ENCODE measurements at places on chromosomes 13 and 19. TPM values are rescaled to one million over a fixed set of nuclear protein-coding genes. Genes with fewer than 3 reads are reported as not detected.

The NBEA gene
- 10.8 TPM for total RNA-seq

- DNase-seq, result no peak
These were observed 140.6 kb downstream of the KDM4B start for GRCh38 chr19:5109560-5109959.

GRCh38 chr13:91045351-91046034 is 302.0 kb upstream of the MIR17HG start:
- DNase-seq, result no peak

The CNN1 gene
- total RNA-seq, result 1.8 TPM

- no peak for DNase-seq
These were observed 864.3 kb downstream of the SLITRK6 start for GRCh38 chr13:84934911-84935310.

The ZNF823 gene
- 8.7 TPM for total RNA-seq

- DNase-seq, result no peak
These were observed 1813.4 kb downstream of the PCDH9 start for GRCh38 chr13:65416784-65417183.

- DNase-seq, result no peak
These were observed 1.4 kb downstream of the TMEM272 start for GRCh38 chr13:51843529-51843928.

The ZNF256 gene
- total RNA-seq, result 11.3 TPM

GRCh38 chr13:81917810-81918209 is 1576.9 kb upstream of the SPRY2 start:
- DNase-seq, result no peak
